GM12891 (cell line): ENCODE measurements at places on chromosomes 4 and X.

- no peak for DNase-seq
Measured at GRCh38 chr4:86855572-86855971, 6.4 kb upstream of the SLC10A6 start.

DNA sequence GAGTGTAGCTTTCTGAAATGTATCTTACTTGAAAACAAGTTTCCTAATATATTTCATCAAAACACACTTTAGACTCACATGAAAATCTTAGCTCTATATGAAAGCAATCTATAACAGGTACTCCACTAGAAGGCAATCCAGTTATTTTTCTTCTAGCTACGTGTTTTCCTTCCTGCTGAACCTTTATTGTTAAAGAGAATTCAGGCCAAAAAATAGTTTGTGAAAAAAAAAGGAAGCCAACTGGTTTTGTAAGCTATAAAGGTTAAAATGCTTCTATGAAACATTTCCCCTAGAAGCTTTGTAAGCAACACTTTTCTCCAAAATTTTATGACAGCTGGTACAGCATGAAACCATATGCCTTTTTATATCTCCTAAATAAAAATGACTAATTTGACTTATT, 304.7 kb upstream of the DIAPH2 start:
- DNase-seq: no peak

- no peak for DNase-seq
Measured at GRCh38 chr4:15078682-15079642, 76.7 kb downstream of the CPEB2 start.

- DNase-seq: no peak
Measured at GRCh38 chrX:66914080-66914479, 275.2 kb upstream of the EDA2R start.

GRCh38 chrX:1649621-1650020, 34.8 kb downstream of the ASMT start:
- DNase-seq: no peak

GRCh38 chr4:138174981-138175794, 67.0 kb downstream of the SLC7A11 start:
- DNase-seq: no peak

- DNase-seq: no peak
Measured at GRCh38 chr4:113881256-113881655, 98.2 kb downstream of the ARSJ start.

GRCh38 chr4:81896936-81897335, 425.2 kb upstream of the RASGEF1B start:
- no peak for DNase-seq

DNA sequence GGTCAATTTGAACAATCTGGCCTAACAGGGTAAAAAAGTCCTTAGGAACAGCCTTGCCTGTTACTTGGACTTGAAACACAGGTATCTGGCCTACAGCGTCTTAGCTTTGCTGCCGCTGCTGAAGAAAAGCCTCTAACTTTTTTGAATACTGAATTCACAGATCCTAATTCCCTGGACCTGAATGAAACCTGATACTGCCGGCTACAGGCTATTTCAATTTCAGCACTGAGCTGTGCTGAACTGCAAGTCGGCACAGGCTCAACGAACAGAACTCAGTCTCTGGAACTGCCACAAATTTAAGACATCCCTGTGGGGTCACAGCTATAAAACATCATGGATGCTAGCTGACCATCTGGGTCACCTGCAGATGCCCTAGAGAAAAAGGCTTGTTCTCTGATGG, 7.2 kb downstream of the NR0B1 start:
- DNase-seq: no peak

DNA sequence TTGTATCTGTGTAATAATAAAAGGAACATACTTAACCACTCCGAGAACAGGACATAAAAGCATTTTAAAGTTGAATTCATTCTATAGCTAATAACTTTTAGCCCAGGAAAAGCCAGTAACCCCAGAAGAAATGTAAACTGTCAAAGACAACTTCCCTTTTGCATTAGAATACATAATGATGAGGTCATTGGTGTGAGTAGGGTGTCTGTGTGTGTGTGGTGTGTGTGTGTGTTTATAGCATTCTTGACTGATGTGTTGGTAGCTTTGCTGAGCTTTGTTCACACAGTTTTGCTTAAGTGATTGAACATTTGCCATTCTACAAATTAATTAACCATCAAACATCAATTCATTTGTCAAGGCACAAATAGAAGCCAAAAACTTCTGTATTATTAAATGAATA, 559.6 kb downstream of the ARAP2 start:
- DNase-seq: no peak

- DNase-seq: no peak
Measured at GRCh38 chr4:8307121-8307520, 37.6 kb downstream of the HTRA3 start.

DNA sequence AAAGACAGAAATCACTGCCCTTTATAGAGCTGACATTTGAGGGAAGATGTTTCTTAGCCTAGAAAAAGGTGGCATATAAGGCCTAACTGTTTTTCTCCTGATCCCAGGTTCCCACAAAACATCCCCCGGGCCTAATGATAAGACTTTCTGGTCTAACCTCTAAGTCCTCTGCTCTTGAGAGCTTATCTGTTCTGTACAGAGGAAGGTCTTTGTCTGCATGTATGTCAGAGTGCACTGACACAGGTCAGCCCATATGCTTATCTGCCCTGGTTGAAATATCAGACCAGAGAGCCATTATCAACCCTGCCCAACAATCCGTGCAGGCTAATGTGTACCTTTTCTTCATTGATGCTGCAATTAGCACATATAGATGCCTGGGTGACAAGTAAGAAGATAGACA, 76.2 kb downstream of the ARHGEF9 start:
- DNase-seq: no peak

DNA sequence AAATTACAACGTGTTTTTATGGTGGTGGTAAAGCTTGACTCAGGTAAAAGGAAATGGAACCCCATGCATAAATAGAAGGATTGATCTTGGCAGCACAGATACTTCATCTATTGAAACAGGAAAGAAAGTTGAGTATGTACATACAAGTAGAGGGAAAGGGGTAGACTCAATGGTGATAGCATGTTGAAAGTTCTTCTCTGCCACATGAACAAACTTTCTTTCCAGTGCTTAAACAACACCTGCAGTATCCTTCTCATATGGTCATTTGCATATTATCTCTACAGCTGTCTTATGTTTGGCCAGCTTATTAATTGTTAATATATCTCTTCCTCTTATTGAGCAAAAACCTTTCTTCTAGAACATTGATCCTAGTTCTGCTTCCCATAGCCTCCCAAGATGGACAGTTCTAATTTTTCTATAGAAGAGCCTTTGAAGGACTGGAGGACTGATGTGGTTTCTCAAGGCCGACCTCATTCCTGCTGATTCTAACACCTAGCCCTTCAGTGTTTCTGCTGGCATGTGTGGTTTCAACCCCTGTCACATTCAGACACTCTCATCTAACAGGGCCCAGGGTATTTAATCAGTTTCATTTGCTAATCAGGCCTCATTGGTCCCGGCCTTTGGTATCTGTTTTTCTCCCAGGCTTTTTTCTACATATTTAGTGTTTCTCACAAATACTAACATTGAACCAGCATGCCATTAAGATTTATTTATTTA, 108.1 kb upstream of the SPRY1 start:
- no peak for DNase-seq

- DNase-seq: no peak
Measured at GRCh38 chrX:153423652-153424051, 12.4 kb downstream of the ZFP92 start.

DNA sequence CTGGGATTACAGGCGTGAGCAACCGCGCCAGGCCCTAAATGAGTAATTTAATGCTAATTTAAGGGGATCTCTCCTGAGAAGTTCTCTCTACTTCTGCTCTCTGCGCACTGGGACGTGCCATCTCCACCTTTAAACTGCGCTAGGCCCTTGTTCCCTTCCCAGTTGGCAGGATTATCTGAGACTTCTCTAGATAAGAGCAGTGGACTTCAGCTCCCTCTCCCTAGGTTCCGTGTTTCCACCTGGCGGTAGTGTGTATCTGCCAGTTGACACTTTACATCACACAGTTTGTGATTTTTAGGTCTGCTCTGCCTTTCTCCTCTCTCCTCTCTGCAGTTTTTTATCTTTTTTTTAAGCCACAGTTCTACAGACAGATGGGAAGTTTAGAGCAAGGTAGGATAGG, 40.2 kb downstream of the ARHGAP10 start:
- no peak for DNase-seq

GRCh38 chrX:133607419-133608348, 192.4 kb upstream of the GPC4 start:
- DNase-seq: no peak

DNA sequence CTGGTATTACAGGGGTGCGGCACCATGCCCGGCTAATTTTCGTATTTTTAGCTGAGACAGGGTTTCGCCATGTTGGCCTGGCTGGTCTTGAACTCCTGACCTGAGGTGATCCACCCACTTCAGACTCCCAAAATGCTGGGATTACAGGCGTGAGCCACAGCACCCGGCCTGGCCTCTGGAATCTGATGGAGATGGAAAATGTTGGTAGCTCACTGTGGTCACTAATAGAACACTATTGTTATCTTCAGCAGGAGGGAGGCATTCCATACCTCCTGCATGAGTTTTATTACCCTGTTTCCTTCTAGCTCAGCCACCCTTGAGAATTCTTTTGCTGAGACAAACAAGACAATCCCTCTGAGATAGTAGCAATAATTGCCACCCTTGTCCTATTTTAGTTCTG, 105.0 kb downstream of the SHROOM3 start:
- DNase-seq: no peak

GRCh38 chr4:2045518-2045951, 13.6 kb upstream of the NAT8L start:
- DNase-seq: no peak
